ENCODE measurements at places on chromosomes 12 and 14.
A peak's percentile ranks its signal among the peaks of the same experiment; 100 is the strongest.

GRCh38 chr14:103022002-103022684 lies 35.2 kb downstream of the CDC42BPB start:
- no peak for DNase-seq

- peak; percentile 83 for DNase-seq
These were observed 1.2 kb upstream of the NEMF start for GRCh38 chr14:49853572-49854375.

- DNase-seq, result no peak
These were observed 169.3 kb downstream of the KTN1 start for GRCh38 chr14:55749201-55749812.

DNA sequence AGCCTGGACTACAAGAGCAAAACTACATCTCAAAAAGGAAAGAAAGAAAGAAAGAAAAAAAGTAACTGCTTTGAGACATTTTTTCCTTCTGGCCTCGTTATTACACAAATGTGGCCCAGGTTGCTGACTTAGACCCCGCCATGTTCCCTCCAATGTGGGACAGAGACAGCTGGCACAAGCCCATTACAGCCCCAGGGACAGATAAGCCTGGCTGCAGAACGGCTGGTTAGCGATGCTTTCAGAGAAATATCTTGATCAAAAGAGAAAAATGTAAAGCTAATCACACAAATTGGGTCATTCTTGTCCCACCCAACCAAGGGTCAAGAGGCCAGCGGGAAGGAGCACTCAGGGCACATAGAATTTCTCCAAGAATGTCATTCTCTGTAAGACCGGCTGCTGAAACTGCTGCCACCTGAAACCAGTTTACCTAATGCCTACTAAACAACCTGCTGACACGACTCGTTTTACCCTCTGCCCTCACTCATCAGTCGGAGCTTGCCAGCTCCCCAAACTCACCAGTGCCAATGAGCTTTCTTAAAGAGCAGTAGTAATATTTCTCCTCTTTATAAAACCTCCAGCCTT lies 63.1 kb downstream of the TNFAIP2 start:
- no peak for DNase-seq

- DNase-seq, result no peak
These were observed 1063.8 kb downstream of the BCL11B start for GRCh38 chr14:98208211-98208611.

DNA sequence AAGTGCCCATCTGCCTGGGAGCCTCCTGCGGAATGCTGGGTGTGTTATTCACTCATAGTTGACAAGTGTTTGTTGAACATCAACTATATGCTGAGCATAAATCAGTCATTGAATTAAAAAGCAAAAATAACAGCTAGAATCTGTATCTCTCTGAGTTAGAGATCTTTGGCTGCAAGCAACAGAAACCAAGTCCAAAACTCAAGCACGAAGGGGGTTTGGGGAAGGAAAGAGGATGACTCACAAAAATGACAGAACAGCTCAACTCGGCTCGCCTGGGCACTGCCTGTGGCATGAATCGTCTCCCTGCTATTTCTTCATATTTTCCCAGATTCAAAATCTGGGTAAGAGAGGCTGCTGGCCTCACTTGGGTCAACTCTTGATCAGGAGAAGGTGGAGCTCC lies 72.6 kb upstream of the NCOR2 start:
- DNase-seq, result no peak

DNA sequence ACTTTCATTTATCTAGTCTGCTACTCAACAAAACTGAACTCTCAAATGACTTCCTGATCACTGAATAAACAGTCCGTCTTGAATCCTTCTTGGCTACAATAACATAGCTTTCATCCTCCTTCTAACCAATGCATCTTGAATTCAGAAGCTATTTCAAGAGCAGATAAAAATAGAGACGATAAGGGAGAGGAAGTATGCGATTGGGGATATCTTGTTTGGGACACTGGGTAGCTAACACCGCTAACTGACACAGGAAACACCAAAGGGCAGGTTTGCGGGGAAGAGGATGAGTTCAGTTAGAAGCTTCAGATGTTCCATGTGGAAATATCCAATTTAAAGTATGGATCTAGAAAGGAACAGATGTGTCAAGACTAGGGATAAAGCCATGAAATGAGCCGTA lies 102.5 kb downstream of the SLC41A2 start:
- no peak for DNase-seq

GRCh38 chr12:43241986-43242385 lies 310.0 kb downstream of the ADAMTS20 start:
- DNase-seq, result no peak

DNA sequence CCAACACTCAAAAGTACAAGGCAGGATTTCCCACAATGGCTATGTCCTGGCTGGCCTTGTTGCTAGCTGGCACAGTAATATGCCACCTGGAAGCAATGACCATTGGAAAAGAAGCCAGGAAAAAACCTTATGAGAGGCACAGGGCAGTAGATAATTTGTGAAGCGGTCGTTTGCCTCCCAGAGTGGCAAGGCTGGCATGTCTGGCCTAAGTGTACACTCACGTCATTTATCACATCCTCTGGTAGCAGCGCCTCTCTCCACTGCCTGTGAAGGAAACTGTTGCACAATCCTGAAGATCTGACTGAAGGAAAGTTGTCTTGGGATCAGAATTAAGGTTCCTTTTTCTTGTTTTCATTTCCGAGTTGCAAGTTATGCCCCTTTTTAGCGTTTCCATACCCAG lies 408.5 kb downstream of the ZFP36L1 start:
- DNase-seq, result no peak

- DNase-seq, result no peak
These were observed 589.5 kb downstream of the NOVA1 start for GRCh38 chr14:26008290-26008689.

DNA sequence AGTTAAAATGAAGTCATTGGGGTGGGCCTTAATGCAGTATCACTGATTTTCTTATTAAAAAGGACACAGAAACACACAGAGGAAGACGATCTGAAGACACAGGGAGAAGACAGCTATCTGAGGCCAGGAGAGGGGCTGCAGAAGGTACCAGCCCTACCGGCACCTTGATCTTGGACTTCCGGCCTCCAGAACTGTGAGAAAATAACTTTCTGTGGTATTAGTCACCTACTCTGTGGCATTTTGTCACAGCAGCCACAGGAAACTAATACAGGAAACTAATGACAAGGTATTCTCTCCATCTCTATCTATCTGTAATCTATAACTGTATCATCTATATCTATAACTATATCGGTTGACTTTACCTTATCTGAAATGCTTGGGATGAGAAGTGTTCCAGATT lies 1149.5 kb downstream of the BCL11B start:
- DNase-seq, result no peak

DNA sequence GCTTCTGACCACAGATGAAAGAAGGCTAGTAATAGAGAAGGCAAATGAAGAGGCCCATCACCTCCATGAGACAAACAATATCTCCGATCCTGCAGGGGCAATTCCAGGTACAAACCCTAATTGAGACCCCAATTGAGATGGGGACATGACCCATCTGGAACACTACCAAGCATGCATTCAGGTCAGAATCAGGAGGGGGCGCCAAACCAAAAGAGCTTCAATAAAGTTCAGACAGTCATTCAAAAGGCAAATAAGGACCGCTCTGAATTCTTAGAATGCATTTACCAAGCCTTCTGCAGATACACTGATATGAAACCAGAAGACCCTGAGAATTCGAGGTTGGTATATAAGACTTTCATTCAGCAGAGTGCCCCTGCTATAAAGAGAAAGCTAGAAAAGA lies 10.2 kb upstream of the EDDM3B start:
- DNase-seq, result peak; percentile 45

- DNase-seq, result no peak
These were observed 46.7 kb downstream of the BHLHE41 start for GRCh38 chr12:26077915-26078702.

DNA sequence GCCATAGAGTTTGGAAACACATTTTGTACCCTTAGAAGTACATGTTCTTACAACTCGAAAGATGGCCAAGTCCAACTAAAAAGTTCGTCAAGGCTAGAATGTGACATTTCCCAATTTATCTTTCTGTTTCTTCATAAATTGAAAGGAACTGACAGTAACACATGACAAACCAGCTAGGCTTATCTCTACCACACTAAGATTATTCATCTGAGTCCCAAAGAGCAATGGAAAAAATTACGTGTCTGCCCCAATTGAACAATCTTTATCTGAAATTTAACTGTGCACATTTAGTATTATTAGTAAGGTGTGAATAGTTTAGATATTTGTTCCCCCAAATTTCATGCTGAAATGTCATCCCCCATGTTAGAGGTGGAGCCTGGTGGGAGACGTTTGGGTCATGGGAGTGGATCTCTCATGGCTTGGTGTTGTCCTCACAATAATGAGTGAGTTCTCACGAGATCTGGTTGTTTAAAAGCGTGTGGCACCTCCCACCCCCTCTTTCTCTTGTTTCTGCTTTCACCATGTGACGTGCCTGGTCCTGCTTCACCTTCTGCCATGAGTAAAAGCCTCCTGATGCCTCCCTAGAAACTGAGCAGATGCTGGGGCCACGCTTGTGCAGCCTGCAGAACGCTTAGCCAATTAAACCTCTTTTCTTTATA lies 13.3 kb downstream of the CPM start:
- no peak for DNase-seq

DNA sequence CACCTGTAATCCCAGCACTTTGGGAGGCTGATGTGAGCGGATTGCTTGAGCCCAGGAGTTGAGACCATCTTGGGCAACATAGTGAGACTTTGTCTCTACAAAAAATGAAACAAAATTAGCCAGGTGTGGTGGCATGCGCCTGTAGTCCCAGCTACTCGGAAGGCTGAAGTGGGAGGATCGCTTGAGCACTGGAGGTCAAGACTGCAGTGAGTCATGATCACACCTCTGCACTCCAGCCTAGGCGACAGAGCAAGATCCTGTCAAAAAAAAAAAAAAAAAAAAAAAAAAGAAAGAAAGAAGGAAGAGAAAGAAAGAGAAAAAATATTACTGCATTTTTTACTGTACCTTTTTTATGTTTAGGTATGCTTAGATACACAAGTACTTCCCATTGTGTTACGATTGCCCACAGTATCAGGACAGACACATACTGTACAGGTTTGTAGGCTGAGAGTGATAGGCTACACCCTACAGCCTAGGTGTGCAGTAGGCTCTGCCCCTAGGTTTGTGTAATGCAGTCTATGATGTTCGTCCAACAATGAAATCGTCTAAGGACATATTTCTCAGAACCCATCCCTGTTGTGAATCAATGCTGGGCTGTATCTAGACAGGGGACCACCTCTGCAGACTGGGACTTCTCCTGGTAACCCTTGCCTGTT lies 160.4 kb upstream of the PWP1 start:
- DNase-seq, result no peak

GRCh38 chr14:54796961-54797360 lies 105.7 kb downstream of the GCH1 start:
- DNase-seq, result no peak

GRCh38 chr12:128467882-128468281 lies 200.9 kb downstream of the TMEM132C start:
- DNase-seq, result no peak

GRCh38 chr12:53101931-53102781 lies 1.1 kb upstream of the SOAT2 start:
- no peak for DNase-seq

- DNase-seq, result no peak
These were observed 100.4 kb downstream of the TMTC3 start for GRCh38 chr12:88242571-88242925.

GRCh38 chr12:10031321-10031720 lies 839 bp downstream of the CLEC9A start:
- DNase-seq, result no peak

GRCh38 chr14:89317051-89317691 lies 99.9 kb downstream of the FOXN3 start:
- DNase-seq, result no peak

DNA sequence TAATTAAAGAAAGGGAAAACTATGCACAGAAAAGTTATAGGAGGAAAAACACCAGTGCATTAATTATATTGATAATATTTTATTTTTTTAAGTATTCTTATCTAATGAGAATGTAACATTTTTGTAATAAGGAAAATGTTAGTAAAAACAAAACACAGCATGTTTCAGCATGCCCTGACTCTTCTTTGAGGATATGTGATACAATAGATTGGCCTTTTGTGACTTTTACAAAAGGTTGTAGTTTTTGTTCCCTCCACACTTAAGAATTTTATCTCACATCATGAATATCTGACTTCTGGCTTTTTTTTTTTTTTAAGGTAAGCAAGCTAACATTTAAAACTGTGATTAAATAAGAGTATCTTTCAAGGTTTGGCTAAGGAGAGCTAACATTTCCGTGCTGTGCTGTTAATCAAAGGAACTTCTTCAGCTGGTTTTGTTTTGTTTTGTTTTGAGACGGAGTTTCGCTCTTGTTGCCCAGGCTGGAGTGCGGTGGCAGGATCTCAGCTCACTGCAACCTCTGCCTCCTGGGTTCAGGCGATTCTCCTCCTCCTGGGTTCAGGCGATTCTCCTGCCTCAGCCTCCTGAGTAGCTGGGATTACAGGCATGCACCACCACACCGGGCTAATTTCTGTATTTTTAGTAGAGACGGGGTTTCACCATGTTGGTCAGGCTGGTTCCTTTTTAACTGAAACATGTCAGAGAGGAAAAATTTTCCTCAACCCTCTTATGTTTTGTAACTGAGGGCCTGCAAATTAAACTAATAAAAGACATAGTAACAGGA lies 30.8 kb upstream of the RESF1 start:
- peak; percentile 50 for DNase-seq

- no peak for DNase-seq
These were observed 24.3 kb upstream of the CPM start for GRCh38 chr12:68957273-68957672.

DNA sequence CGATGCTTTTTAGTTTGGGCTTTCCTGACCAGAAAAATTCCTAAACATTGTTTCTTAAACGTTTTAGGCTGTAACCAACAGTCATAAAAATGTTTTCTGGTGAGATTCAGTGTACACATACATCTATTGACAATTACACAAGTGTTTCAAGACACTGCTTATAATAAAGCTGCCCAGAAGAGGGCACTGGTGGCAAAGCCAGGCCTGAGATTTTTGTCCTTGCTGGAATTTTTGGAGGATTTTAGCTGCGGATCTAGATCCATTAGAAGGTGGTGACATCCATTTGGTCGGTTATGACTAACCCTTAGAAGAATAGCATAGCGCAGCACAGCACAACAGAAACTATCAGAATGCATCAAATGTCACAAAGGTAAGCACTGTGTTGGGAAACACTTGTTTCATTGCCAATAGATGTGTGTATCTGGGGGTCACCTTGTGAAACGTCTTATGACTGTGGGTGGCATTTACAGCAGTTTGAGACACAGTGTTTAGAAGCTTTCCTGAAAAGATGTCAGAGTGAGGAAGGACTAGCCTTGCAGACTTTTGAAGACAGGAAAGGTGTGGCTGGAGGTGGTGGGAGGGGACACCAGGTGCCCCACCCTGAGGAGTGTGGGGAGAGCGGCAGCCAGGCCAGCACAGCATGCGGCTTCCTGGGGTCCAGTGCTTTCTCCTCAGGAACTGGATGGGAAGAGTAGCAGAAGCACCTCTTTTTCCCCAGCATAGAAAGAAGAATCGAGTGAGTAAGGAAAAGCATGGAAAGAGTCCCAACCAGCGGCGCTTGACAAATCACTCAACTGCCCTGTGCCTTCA lies 54.7 kb upstream of the FKBP4 start:
- no peak for DNase-seq

- DNase-seq, result no peak
These were observed 38.0 kb downstream of the CHGA start for GRCh38 chr14:92960706-92961566.

- no peak for DNase-seq
These were observed 469.0 kb downstream of the GALC start for GRCh38 chr14:87524011-87524410.

GRCh38 chr12:132711080-132711843 lies 620 bp downstream of the PGAM5 start:
- peak; percentile 7 for DNase-seq
